ENCODE measurements at places on chromosomes 11 and 22.

DNA sequence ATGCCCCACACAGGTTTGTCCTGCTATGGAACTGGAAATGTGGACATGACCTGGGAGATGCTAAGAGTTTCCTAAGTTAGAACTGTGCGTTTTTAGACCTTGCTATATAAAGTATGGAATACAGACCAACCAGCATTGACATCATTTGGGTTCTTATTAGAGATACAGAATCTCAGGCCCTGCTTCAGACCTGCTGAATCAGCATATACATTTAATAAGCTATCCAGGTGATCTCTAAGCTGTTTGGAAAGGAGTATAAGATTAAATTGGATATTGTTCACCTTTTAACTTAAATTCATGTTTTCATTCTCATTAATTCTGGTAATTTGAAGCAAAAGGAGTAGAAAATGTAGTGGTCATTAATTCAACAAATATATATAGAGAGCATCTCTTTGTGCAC, 6.9 kb upstream of the CNTF start:
- no peak for DNase-seq

- DNase-seq, result no peak
Observed at GRCh38 chr22:29735416-29735815, 15.6 kb downstream of the CABP7 start.

- DNase-seq, result no peak
Observed at GRCh38 chr11:34970480-34970879, 54.1 kb downstream of the PDHX start.

GRCh38 chr22:35305525-35306070, 5.9 kb downstream of the TOM1 start:
- DNase-seq, result peak; percentile 47

- DNase-seq, result no peak
Observed at GRCh38 chr11:47506373-47506772, 46.6 kb downstream of the CELF1 start.

DNA sequence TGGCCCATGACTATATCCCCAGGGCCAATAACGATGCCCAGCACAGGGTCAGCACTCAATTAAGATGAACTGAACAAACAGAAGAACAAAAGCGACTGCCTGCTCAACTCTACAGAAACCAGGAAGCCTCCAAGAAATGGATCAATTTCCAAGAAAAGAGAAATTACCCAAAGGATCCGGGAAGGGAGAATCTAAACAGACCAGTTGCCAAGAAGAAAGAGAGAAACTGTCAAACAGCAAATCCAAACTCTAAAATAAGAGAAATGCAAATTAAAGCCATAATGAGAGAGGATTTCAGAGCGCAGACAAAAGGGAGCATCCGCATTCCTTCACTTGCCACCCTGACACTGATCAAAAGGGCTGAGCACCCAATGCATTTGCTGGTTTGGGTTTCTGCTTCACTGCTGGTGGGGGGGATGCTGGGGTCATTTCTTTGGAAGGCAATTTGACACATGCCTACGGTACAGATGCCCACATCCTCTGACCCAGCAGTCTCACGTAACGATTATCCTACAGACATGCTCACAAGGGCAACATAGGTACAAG, 37.7 kb upstream of the RFPL3 start:
- DNase-seq, result no peak

DNA sequence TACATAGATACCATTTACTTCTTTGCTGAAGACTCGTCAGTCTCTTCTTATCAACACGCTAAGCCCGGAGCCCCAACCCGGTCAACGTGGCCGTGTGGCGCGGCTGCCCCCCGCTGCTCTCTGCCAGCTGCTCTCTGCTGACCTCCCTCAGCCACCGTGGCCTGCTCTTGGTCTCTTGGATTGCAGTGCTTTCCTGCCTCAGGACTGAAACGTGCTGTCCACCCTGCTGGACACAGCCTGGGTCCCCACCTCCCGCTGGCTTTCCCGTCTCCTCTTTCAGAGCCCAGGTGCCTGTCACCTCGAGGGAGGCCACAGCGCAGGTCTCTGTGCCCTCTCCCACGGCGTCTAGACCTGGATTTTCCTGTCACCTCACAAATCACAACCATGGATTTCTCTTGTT, 388.1 kb upstream of the B3GAT1 start:
- DNase-seq, result no peak

DNA sequence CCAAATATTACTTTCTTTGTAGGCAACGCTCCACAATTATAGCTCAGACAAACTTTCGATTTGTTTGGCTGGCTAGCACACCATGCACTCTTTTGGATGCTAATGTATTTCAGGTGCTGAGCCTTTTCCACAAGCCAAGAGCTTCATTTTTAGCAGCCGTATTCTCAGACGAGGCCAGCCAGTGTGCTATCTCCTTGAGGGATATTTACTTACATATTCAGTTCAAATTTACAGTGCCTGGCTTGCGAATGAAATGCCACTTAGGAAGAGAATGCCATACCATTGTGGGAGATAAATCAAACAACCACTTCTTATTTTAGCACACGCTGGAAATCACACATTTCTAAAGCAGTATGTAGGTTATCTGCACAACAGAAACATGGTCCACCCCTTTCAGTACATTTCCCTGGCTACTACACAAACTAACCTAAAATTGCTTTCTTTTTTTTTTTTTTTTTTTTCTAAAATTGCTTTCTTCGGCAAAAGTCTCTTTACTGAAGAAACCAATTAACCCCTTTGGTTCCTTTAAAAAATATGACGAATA, 236.9 kb downstream of the CADM1 start:
- DNase-seq, result no peak

DNA sequence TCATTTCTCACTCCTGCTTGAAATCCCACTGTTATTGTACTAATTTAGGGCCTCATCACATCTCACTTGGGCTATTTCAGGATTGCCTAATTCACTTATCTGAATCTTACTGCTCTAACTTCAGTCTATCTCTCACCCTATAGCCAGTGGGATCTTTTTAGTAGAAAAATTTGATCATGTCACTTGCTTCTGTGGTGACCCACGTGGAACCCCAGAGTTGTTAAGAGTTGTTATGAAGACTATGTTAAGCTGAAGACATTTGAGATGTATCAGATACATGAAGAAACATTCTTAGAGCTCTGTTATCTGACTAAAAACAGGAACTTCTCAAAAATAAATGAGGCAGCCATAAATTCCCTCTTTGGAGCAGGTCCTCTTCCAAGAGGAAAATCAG, 1375.6 kb upstream of the TENM4 start:
- no peak for DNase-seq

DNA sequence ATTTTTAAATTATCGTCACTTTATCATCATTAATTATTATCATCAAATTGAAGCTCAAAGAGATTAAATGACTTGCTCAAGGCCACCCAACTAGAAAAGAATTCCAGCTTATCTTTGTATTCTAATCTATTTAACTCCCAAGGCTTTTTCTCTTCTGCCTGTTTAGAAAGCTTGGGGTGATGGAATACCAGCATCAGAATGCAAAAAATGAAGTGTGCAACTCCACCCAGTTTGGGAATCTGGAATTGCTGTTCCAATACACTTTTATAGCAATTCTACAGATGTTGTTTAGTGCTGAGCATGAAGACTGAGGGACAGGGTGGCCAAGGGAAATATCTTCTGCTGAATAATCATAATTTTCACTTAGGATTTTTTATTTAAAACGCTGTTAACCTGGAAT, 97.2 kb upstream of the FIBIN start:
- DNase-seq, result no peak

DNA sequence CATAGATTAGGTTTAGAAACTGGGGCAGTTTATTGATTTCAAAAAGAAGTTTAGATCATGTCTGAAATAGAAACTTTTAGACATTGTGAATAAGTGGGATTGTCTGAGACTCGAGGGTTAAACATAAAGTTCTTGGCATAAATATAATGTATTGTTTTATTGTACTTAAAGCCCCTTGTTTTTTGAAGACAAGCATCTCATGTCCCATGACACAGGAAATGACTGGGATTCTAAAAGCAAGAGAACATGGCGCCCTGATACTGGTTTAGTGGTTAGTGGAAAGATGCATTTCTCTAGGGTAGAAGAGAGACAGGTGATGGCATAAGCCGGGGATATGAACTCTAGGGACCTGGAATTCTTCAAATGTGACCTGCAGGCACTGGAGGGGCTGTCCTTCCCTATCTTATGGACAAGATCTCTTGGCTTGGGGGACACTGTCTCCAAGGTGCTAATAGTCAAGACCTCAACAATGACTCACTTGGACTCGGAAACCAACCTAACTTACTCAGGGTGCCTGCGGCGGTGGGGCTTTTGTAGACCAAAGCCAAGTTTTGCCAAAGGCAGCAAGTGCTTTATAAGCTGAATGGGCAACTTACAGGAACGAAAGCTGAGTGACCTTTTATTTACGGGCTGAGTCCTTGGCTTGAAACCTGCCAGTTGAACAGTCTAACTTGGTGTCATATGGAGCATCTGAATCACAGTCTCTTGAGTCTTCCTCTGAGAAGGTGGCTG, 48.2 kb downstream of the UBASH3B start:
- no peak for DNase-seq

- DNase-seq, result no peak
Observed at GRCh38 chr22:43537019-43537585, 125.3 kb downstream of the MPPED1 start.

GRCh38 chr11:33211153-33211552, 46.0 kb upstream of the HIPK3 start:
- no peak for DNase-seq

DNA sequence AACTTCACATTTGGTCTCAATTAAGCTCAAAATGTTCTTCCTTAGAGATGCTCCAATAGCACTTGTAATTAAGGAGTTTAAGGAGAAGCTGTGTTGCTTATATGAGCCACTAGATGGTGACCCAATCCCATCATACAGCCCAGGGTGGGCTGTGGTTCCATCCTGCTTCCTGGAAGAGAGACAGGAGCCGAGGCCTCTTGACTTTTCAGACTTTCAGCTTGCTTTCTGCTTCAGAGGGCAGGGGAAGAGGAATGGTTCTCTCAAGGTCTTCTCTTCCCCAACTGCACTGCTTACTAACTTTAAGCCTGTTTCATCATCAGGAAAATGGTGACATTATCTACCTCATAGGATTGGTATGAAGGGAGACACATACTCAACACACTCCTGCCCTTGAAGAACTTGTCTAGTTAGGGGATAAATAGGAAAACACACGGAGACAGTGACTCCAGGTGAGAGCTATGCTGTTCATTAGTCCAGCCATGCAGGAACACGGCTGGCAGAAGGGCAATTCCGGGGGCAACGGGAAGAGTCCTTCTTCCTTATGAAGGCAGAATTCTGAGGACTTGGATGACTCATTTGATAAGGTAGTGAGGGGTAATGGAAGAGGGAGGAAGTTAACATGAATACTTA, 20.1 kb downstream of the TMEM218 start:
- DNase-seq, result peak; percentile 87

- DNase-seq, result peak; percentile 82
Observed at GRCh38 chr22:29625090-29625825, 21.8 kb downstream of the NF2 start.

DNA sequence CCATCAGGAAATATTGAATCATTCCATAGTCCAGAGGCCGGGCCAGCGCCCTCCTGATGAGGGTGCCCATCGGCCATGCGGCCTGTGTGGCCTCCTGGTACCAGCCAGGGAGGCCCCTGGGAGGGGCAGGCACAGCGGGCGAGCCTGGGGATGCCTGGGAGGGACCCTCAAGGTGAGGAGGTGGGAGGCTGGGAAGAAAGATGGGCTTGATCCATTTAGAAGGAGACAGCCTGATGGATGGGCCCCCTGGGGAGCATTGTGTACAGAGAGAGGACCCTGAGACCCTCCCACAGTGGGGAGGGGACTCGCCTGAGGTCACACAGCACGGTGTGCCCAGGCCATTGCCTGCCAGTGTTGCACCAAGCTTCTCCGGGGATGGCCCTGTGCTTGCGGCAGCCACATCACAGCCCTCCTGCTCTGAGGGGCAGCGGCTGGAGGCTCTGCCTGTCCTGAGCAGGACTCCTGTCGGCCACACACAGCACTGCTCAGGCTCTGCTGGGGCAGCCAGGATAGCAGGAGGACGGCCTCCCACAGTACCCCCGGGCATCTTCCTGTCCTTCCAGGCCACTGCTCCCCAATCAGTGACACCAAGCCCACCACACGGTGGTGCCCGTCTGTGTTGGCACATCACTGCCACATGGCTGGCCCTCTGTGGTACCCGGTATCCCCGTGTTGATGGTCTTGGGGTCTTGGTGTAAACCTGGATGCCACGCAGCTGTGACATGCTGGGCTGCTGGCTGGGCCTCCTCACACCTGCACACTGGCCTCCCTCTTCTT, 290.0 kb downstream of the TBC1D22A start:
- DNase-seq, result no peak

- DNase-seq, result no peak
Observed at GRCh38 chr22:49521787-49522224, 305.9 kb downstream of the BRD1 start.

GRCh38 chr11:313787-314553, at the start of gene IFITM1:
IFITM1 (plus strand) TSS chr11:314040; CDS start chr11:314171, 131 bp downstream.
- DNase-seq, result peak; percentile 91

DNA sequence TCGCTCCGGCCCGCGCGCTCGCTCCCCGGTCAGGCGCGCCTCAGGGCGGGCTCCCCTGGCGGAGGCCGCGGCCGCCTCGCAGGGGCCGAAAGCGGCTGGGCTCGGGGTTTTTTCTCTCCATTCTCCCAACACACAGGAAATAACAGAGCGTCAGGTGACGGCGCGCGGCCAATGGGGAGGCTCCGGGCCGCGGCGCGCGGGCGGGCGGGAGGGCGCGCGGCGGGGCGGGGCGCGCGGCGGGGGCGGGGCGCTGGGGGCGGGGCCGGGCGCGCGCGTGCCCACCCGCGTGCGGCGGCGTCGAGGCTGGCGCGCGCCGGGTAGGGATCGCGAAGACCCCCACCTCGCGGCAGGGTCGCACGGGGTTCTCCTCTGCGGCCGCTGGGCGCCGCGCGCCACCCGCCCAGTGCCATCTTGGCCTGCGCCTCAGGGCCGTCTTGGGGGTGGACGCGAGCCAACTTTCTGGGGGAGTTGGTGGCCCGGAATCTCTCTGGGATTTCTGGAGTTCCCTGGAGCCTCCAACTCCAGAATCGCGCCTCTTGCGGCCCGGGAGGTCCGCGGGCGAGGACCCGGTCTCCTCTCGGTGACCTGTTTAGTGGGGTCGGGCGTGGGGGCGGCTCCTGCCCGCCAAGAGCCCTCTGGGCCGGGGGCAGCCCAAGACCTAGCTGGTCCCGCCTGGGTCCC, at the start of gene TCF20:
Gene TCF20 (minus strand): TSS at position 144 of the 681 bp plus-strand sequence. CDS start 55,348 bp downstream, outside the sequence.
- peak; percentile 71 for DNase-seq

GRCh38 chr22:19811811-19812771, 42.6 kb downstream of the GNB1L start:
- no peak for DNase-seq

DNA sequence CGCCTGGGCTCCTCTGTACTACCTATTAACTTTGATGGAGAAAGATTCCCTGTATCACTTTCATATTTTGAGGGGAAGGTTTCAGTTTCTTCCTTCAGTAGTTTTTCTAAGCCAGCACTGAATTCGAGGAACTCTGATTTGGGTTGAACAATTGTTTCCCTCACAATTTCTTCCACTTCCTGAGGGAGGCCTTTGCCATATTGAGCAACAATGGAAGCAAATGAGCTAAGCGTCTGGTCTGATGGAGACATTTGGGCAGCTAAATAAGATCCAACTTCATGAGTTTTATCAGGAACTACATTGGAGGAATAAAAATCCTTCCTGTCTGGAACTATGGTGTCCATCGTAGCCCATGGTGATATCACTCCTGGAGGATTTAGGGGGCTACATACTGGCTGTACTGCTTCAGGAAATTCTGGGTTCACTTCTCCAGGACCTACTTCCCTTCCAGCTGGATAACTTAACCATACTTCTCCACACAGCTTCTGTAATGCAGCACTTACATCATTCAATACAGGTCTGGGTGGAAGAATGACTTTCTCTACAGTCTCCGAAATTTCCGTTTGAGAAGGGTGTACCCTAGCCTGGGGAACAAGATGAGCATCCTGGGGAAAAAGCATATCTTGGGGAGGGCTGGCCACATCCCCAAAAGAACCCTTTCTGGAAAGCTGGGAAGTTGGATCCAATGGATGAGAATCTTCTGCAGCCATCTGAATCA, 38.9 kb upstream of the CCDC89 start:
- DNase-seq, result no peak
